ENCODE measurements at places on chromosomes 2 and 18.

GRCh38 chr2:14910654-14911053, 278.1 kb downstream of the LRATD1 start:
- DNase-seq = no peak

- DNase-seq = peak; percentile 50
Measured at GRCh38 chr18:50009773-50010335, 185.1 kb downstream of the MYO5B start.

DNA sequence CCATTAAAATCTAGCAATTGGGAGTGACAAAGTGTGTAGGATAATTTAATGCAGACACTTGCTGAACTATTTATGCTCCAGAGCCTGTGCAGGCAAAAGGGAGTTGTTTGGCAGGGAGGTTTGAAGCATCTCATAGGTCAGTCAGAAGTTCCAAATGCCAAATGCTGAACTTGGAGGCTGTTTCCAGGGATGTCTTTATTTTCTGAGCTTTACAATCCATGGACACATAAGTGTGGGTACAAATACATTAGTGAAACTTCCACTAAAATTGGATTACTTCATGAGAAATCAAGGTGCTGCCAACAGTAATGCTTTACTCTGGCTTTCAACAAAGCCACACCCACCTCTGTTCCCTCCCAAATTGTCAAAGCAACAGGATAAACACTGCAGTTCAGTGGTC, 422.1 kb upstream of the SETBP1 start:
- no peak for DNase-seq

DNA sequence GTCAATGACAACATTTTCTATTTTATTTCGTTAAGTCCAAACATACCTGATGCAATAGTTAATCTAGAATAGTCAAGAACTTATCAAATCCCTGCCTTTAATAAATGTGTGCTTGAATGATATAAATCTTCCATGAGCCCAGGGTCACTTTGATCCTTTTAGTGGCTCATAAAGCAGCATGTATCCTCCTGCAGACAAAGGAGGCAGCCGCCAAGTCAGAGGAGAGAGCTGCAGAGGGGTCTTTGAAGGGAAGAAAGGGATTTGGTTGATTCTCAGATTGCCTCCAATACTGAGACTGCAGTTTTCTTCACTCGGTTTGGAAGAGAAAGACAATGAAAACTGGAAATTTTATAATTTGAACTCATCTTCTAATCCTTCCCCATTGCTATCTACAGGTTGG, 378.4 kb upstream of the PIK3C3 start:
- DNase-seq = peak; percentile 90

DNA sequence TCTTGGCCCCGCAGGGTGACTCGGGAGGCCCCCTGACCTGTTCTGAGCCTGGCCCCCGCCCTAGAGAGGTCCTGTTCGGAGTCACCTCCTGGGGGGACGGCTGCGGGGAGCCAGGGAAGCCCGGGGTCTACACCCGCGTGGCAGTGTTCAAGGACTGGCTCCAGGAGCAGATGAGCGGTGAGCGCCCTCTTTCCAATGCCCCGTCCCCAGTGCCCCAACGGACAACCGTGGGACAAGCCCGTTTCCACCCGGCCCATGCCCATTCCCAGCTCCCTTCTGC, 2.6 kb upstream of the CHRND start:
- DNase-seq = no peak

DNA sequence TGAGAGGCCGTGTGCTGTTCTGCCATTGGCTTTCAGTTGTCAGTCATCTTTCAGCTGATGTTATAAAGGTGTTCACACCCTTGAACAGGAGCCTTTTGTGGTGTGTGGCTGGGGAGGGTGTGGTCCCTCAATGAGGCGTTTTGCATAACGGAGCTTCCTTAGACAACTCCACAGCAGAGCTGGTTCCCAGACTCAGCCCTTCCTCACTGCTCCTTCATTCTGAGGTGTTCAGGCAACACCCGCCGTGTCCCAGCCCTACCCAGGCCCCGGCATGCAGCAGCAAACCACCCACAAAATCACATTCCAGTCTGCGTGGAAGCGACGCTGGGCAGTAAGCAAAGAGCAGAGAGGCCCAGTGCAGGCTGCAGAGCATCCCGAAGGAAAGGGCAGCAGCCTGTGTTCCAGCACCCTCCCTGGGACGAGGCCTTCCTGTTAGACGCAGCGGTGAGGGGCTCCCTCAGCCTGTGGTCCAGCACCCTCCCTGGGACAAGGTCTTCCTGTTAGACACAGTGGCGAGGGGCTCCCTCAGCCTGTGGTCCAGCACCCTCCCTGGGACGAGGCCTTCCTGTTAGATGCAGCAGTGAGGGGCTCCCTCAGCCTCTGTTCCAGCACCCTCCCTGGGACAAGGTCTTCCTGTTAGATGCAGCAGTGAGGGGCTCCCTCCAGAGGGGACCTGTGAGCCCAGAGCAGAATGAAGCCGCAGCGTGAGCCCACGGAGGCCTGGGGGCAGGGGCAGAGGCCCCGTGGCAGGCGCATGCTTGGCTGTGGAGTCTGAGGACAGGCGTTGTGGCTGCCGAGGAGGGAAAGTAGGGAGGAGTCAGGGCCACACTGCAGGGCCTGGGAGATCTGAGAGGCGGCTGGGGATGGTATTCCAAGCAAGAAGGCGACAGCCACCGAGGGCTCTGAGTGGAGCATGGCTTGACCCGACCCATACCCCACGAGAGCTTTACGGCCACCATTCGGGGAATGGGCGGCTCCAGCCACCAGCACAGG, 201.8 kb upstream of the HDAC4 start:
- no peak for DNase-seq

- DNase-seq = no peak
Measured at GRCh38 chr2:123179526-123179925, 845.6 kb upstream of the CNTNAP5 start.

GRCh38 chr18:64099244-64099643, 49.6 kb downstream of the LINC00305 start:
- DNase-seq = no peak

DNA sequence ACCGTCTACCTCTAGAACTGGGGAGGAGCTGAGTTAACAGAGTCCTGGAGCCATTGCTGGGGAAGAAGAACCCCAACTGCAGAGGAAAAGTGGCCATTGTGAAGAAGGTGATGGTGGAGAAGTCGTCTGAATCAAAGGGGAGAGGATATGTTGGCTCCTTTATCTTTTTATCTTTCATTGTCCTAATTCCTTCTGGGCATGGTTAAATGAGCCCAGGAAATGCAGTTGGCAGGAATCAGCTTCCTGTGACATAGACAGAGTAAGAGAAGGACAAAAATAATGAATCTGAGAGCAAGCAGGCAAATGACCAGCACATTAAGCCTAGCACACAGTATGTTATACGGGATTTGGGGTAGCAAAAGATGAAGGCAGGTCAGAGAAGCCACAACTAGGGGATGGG, 16.0 kb upstream of the ACTR3 start:
- no peak for DNase-seq

DNA sequence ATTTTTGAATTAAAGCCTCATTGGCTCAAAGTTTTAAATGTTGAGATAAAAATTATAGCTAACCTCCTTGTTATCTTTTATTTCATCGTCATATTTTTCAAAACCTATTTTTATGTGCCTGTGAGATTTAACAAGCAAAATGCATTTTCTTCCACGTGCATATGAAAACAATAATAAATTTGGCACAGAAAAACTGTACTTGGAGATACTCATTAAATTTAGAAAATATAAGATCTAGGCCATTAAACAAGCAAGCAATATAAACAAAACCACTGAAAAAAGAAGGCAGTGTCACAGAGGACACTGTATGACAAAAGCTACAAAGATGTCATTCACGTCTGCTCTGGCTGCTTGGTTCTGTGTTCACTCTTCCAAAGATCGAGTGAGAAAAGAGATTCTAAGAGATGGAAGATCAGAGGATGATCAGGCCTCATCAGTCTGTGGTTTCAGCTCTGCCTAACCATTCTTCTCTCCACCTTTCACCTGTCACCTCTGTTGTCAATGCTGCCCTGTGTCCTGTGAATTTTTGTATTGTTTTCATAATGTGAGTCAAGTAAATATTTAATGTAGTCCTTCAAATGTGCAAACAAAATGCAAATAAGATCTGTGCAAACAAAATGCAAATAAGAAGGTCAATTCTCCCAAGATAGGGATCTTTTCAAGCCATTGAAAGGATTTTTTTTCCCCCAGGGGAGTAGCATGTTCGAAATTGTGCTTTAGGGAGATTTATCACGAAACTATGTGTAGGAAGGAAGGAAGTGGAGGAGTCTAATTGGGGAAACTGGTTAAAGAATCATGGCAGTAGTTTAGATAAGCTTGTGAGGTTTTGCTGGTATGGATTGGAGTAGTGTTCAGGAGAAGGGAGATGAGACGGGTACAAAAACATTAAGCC, 138.7 kb upstream of the RBMS1 start:
- peak; percentile 70 for DNase-seq

- DNase-seq = peak; percentile 90
Measured at GRCh38 chr2:106885971-106886915, at the start of gene ST6GAL2. Gene ST6GAL2, minus strand, starts transcription at chr2:106886167. Its CDS starts 42,190 bp downstream, at chr2:106843977.

DNA sequence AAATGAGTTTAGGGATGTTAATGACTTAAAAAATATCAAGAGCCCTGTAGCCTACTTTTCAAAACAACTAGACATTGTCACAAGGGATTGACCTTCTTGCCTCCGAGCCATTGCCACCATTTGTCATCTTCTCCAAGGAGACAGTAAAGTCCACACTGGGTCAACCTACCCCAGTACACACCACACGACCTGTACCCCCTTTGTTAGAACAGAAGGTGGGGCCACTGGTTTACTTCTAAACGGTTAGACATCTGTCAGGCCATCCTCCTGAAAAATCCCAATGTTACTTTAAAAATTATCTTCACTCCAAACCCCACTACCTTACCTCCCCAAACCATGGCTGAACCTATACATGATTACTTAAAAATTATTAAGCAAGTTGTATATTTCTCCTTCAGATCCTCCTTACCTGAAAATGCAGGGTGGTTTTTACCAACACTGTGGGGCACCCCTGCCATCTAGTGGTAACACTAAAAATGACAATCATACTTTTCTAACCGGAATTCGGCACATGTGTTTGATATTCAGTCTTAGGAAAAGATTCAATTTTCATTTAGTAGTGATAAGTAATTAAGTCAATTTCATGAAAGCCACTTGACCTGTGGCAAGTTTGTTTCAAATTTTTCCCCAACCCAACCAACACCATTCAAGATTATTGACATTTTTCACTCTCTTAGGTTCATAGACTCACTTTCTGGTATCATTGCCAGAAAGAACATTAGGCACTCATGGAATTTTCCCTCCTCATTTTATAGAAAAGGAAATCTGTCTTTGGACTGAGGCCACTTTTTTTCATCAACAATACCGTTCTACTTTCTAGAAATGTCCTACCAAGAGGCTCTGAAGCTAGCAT, 265.3 kb upstream of the PKDCC start:
- DNase-seq = peak; percentile 84

GRCh38 chr2:110897966-110898365, 165.6 kb downstream of the ACOXL start:
- no peak for DNase-seq

DNA sequence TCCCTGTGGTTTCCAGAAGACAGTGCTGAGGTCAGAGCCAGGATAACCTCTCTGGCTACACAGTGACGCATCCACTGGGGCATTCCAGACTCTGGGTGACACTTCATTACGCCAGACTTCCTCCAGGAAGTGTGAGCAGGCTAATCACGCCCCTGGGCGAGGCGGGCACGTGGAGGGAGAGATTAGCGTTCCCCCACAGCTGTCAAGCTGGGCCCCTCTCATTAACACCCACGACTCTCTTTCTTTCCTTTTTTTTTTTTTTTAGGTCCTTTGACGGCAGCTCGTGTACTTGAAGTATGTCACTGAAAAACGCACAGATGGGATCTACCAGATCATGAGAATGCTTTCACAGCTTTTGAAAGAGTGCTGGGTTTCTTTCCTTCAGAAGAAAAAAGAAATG, 274.6 kb downstream of the AFF3 start:
- peak; percentile 38 for DNase-seq

DNA sequence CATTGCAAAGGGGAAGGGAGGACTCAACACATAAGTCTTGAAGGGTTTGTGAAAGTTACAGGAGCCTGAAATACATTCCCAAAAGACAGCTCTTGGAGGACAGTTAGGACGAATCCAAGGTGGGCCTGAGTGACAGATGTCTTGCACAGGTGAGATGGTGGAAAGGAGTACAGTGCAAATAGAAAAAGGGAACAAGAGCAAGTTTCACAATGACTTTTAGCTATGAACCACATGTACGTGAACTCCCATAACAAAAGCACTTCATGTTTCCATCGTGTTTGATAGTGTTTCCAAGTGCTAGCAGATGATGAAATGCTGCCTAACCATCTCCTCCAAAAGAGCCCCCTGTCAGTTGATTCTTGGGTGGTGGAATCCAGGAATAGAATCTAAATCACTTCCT, 1.8 kb downstream of the IL18RAP start:
- DNase-seq = no peak

GRCh38 chr2:232328032-232328422, 50.5 kb upstream of the ALPP start:
- no peak for DNase-seq

DNA sequence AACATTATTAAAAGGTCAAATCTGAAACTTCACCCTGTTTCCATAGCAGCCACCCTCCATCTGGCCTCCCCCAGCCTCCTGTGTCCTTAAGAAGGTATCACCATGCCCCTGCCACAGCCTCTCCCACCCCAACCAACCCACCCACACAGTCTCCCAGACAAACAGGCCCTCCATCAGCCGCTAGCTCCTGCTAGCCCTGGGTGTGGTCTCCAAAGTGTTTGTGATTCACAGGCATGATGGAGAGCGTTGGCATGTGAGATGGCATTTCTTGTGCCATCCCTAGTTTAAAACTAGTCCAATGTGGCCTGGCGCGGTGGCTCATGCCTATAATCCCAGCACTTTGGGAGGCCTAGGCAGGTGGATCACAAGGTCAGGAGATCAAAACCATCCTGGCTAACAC, 44.9 kb upstream of the GPR45 start:
- no peak for DNase-seq

DNA sequence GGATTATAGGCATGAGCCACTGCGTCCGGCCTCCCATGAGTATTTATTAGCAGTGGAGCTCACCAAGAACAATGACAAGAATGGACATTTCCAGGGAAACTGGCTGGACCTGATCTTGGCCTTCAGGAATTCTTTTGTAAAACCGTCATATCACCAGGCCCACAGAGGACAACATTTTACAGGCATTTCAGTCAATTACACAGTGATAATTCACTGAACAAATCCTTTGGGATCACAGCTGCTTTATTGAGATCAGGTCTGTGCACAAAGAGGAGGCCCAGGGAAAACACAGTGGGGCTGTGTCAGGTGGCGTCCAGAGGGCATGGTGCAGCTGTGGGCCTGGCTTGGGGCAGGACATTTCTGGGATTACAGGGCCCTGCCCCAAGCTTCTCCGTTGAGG, 30.1 kb upstream of the GTF2A1L start:
- no peak for DNase-seq
